ENCODE measurements at places on chromosomes 3 and 15. TPM values are rescaled to one million over a fixed set of nuclear protein-coding genes. Genes with fewer than 3 reads are reported as not detected.

Gene CLDN11
- 1.2 TPM for total RNA-seq

Gene HRG
- 0.12 TPM for total RNA-seq

Gene PRTG
- total RNA-seq, result 0.56 TPM

Gene STRC
- not detected for total RNA-seq

Gene SAMD7
- not detected for total RNA-seq

DNA sequence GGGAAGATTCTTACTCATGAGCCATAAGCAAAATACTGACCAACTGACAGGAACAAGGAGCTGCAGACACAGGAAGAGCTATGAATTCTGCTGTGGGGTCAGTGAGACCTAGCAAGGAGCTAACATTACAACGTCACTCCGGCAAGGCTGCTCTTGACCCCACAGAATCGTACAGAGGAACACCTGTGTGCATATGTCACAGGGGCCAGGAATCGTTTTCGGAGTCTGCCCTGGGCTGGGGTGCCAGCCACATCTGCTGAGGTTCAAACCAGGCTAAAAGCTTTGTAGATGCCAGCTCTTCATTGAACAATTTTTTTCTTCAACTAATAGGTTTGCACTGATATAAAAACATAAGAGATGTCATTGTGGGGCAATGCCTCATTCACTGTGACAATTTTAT, 82.6 kb downstream of the LRRK1 start:
- no peak for ATAC-seq

- ATAC-seq, result no peak
These were observed 6.8 kb downstream of the SPINT1 start for GRCh38 chr15:40850576-40851112.

DNA sequence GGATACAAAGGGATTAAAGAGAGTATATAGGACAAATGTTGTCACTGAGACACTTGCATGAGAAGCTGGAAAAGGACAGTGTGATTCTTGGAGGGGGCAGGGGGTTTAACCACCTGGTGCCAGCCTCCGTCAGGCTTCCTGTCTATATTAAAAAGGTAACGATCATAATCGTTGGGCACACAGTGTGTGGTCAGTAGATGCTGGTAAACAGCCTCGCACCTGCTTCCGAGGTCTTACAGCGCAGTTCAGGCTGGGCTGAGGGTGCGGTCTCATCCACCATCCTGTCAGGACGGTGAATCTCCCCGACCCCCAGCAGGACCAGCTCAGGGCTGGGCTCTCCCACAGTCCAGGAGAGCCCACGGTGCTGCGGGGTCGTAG, 47.7 kb upstream of the SMAD6 start:
- no peak for ATAC-seq

GRCh38 chr15:99962006-99962561, 228.8 kb upstream of the LYSMD4 start:
- ATAC-seq, result no peak

GRCh38 chr3:172009803-172010202, 29.6 kb upstream of the FNDC3B start:
- no peak for ATAC-seq

DNA sequence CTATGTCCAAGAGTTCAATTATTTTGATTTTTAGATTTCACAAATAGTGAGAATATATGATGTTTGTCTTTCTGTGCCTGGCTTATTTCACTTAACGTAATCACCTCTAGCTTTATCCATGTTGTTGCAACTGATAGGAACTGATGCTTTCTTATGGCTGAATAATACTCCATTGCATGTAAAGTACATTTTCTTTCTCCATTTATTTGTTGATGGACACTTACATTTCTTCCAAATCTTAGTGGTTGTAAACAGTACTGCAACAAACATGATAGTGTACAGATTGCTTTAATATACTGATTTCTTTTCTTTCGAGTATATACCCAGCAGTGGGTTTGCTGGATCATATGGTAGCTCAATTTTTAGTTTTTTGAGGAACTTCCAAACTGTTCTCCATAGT, 600.6 kb upstream of the SEMA6D start:
- no peak for ATAC-seq

GRCh38 chr3:136838641-136839555, 20.0 kb downstream of the SLC35G2 start:
- ATAC-seq, result peak; percentile 58

- no peak for ATAC-seq
These were observed 274.0 kb downstream of the RYR3 start for GRCh38 chr15:33584797-33585196.

DNA sequence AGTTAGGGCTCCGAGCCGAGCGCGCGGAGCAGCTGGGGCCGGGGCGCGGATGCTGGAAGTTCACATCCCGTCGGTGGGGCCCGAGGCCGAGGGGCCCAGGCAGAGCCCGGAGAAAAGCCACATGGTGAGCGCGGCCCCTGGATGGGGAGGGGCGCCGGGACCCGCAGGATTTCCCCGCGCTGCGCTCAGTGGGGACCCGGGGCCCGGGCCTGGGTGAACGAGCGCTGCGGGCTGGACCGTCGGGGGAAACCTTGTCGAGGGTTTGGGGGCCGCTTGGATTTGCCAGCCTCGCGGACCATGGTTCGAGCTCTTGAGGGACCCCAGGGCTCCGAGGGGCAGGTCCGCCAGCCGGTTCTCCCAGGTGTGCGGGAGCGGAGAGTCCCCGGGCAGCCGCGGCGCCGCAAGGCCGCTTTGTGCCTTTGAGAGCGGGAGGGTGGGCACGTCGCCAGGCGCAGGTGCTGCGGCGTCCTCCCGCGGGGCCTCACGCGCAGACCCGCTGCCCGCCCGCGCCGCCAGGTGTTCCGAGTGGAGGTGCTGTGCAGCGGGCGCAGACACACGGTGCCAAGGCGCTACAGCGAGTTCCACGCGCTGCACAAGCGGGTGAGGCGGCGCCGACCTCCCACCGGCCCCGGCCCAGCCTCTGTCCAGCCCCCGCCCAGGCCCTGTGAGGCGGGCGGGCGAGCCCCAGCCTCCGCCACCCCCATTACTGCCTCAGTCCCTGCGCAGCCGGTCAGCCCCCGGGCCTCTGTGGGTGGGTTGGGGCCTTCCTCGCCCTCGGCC, at the start of gene SNX22:
SNX22 (plus strand) TSS at position 5 of the 780 bp plus-strand sequence; CDS start at position 50, 45 bp downstream.
- ATAC-seq, result peak; percentile 5

- ATAC-seq, result no peak
These were observed 56.4 kb downstream of the NEDD4 start for GRCh38 chr15:55937040-55937439.

DNA sequence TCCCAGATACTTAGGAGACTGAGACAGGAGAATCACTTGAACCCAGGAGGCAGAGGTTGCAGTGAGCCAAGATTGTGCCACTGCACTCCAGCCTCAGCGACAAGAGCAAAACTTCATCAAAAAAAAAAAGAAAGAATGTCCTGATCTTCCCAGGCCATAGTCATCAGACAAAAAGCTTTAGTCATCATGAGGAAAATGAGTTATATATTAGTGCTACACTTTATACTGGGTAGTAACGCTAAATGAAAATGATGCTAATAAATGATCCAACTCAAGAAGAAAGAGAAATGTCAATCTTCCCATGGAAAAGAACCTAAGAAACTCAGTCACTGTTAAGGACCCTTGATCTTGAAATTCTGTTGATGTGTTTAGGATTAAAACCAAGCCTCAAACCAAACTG, 26.3 kb upstream of the TRIM59 start:
- ATAC-seq, result no peak

- ATAC-seq, result no peak
These were observed 36.1 kb upstream of the CNTN6 start for GRCh38 chr3:1056744-1057143.

GRCh38 chr3:15102256-15102655, 3.3 kb upstream of the RBSN start:
- peak; percentile 43 for ATAC-seq

DNA sequence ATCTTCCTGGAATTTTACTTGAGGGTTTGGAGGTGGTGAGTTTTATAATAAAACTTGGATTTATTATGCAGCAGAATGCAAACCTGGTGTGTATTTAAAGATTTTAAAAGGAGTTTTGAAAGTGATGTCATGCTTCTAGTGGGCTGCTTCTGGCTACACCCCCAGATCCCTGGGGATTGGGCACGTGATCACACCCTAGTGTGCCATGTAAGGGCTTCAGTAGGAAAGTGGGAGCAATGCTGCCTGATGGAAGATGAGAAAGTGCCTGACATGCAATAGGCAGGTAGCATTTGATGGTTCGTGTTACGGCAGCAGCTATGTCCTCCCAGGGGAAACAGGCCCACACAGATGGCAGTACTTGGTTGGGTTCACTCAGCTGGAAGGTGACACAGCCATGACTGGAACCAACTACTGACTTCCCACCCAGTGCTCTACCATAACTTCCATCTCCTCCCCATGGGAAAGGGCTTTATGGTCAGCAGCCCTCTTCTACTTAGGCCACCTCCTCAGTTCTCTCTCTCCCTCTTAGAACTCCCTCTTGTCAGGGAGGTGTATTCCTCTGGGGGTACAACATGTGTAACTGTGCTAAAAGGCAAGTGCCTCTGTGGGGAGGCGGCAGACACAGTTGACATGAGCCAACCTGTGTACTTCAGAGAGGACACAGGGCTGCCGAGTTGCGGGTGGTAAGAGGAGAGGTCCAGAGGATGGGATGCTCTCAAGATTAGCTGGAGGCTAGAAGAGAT, 5.6 kb downstream of the ITPKA start:
- ATAC-seq, result no peak

DNA sequence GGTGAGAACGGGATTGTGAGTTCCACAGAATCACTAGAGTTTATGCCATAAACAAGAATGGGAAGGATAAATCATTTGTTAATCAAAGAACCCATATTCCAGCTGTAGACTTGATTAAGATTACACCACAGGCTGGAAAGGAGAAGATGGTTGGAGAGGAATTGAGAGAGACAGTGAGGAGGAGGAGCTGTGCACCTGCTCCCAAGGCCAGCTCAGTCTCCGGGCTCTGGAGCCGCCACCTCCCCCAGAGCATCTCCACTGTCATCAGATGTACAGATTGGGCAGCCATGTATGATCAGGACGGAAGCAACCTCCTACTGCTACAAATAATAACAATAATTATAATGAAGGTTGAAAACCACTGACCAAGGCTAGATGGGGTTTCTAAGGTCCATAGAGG, 170.0 kb downstream of the MINAR1 start:
- ATAC-seq, result no peak

All from esophagus mucosa (tissue), 1 donor.